CD4-positive, alpha-beta T cell treated with Interleukin-17A for 4 hours (primary cell): ENCODE measurements at places on chromosomes 2 and 18.

- no peak for DNase-seq
Measured at GRCh38 chr18:56902653-56903052, 244.2 kb upstream of the BOD1L2 start.

GRCh38 chr2:173126819-173127218 is 51.2 kb downstream of the MAP3K20 start:
- no peak for DNase-seq

DNA sequence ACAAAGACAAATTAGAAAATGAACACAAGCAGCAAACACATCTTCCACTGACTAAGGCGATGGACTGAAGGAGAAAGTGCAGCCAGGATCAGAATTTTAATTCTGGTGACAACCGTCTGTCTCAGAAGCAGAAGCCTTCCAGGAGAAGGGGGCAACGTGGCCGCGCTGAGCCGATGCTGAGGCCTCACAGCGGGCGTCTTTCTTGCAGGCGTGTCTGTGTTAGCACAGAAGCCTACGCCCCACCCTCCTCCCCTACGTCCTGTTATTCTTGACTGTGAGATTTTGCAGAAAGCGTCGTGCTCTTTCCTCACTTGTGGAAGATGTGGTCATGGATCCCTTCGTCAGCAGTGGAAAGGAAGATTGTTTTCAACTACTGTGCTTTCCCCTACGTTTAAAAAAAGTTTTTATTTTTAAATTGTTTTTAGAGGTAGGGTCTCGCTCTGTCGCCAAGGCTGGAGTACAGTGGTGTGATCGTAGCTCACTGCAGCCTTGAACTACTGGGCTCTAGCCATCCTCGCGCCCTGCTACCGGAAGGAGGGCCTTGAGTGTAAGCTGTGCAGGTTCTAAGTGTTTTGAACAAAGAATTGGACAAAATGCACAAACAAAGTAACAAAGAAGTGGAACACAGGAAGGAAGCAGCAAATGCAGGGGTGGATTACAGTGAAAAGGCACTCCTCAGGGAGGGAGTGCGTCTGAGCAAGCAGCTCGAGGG is 422.0 kb downstream of the GALR1 start:
- DNase-seq, result no peak

GRCh38 chr18:80154293-80154692 is 45.2 kb downstream of the ADNP2 start:
- DNase-seq, result peak; percentile 23

GRCh38 chr2:86552889-86553288 is 10.4 kb downstream of the CHMP3 start:
- DNase-seq, result peak; percentile 55

GRCh38 chr2:31387850-31388249 is 26.7 kb downstream of the XDH start:
- no peak for DNase-seq

- DNase-seq, result peak; percentile 42
Measured at GRCh38 chr2:201220102-201220570, 37.2 kb downstream of the CASP10 start.

DNA sequence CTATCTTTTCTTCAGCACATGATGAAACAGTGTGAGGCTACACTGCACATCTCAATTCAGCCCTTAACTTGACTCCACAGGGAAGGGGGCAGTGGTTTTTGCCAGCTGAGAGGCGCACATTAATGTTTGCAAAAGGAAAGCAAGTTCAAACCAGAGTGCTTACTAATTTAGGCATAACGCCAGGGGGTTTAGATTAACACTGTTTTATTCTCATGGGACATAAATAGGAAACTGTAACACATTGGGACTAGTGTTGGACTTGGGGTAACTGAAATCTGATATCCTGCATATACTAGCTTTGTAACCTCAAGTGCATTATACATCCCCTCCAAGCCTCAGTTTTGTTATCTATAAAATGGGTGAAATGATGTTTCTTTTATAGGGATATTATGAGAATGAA is 821.2 kb upstream of the ID2 start:
- no peak for DNase-seq

- DNase-seq, result peak; percentile 73
Measured at GRCh38 chr2:160492401-160493226, 993 bp downstream of the RBMS1 start.

DNA sequence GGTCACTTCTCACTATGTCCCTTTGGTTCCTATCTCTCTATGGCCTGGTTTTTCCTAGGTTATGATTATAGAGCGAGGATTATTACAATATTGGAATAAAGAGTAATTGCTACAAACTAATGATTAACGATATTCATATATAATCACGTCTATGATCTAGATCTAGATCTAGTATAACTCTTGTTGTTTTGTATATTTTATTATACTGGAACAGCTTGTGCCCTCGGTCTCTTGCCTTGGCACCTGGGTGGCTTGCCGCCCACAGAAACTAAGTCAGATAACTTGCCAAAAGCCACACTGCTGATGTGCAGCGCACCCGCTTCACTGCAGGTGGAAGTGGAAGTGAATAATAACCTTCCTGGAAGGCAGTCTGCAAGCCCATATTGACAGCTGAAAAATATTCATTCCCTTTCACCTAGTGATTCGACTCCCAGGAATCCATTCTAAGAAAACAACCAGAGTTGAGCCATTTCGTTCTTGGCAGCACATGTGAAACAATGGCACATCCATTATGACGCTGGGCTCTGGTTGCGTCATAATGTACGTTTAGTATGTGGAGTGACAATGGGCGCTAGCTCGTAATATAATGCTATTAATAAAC is 725 bp upstream of the ANKRD53 start:
- DNase-seq, result peak; percentile 45
